Activated naive CD8-positive, alpha-beta T cell treated with anti-CD3 and anti-CD28 coated beads for 36 hours (primary cell): ENCODE measurements at places on chromosomes 1 and 21. TPM values are rescaled to one million over a fixed set of nuclear protein-coding genes. Genes with fewer than 3 reads are reported as not detected.

DNA sequence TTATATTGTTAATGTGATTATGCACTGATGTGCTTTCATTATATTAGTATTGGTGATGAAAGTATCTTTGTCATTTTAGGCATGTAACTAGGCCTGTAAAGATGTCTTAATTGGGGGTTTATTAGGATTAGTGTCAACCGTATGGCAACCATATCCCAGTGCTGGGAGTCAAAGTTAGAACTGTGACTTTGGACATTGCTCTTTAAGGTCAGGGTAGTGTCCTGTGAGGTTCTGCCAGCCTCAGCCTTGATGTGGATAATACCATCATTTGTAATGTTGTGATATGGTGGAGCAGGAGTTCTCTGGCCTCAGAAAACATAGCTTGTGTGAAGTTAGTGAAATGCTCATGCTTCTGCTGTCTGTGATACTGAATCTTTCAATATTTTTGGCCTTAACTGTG lies 59.4 kb downstream of the LAMC1 start:
- DNase-seq = no peak

DNA sequence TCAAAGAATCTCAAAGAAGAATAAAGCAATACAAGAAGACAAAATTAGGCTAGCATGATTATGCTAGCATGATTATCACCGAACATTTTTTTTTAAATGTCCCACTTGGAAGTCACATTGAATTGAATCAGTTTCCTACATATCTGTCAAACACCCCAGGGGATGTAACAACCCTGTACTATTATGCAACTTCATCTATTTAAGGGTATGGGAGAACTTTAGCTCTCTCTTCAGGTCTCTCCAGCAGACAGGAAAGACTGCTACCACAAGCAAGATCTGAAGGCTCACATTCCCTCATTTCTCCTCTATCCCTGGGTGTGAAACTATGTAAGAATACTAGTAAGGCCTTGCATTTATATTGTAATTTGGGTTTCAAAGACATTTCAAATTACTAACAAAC lies 52.8 kb downstream of the EDEM3 start:
- DNase-seq = no peak

DNA sequence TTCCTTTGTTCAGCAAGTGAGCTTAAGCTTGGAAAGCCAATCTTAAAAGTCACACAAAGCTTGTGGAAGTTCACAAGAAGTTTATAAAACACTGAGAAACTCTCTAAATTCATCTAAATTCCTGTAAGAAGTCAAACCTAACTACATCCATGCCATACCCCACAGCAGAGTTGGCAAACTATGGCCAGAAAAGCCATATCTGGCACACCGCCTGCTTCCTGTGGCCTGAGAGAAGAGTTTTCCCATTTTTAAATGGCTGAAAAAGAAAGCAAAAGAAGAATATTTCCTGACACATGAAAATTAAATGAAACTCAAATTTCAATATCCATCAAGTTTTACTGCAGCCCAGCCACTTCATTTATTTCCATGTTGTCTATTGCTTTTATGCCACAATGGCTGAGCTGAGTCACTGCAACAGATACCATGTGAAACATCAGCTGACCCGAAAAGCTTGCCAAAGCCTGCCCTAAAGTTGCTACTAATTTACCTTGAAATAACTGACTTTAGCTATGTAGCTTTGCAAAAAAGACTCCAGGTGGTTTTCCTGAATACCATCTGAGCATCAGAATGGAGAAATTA lies 237.1 kb downstream of the SLC45A1 start:
- no peak for DNase-seq

The RGS13 gene
- total RNA-seq = not detected

GRCh38 chr1:179910934-179911333 lies 28.8 kb downstream of the TOR1AIP1 start:
- DNase-seq = no peak

The S100A2 gene
- 0.60 TPM for total RNA-seq

DNA sequence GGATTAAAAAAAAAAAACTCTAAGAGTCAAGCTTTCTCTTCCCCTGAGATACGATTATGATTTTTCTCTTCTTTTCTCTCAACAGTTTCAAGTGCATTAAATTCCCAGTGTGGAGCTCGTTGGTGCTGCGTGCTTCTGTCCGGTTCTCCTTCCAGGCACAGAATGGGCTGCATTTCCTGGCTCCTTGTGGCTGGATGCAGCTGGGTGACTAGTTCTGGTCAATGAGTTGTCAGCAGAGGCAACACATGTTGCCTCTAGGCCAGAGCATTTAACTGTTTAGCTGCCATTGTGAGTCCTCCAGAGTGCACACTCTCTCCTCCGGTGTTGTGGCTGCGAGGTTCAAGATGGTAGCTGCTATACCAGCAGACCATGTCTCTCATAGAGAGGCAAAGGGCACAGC lies 312.9 kb downstream of the RRAGC start:
- DNase-seq = no peak

The SPRR2F gene
- total RNA-seq = not detected

DNA sequence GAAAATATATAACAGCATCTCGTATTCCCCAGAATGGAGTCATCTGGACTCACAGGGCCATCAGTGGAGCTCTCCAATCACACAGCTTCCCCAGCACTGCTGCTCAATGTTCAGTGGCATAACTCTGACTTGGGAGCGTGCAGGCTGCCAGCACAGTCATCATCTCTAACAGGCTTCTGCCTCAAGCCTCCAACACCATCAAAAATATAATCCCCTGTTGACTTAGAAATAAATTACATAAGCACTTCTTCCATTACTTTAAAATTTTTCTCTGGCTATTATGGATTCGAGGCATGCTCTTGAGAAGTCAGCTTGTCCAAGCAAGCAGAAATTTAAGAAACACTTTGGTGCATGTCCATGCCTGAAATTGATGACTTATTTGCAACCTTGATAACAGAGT lies 6.2 kb downstream of the DUSP23 start:
- no peak for DNase-seq

GRCh38 chr1:88878731-88879130 lies 12.6 kb downstream of the GTF2B start:
- no peak for DNase-seq

GRCh38 chr1:34984793-34985608 lies at the start of gene TMEM35B:
Gene TMEM35B (minus strand): TSS chr1:34985347. CDS start chr1:34985305, 42 bp downstream.
- DNase-seq = peak; percentile 82

The PDE9A gene
- total RNA-seq = 7.7 TPM

DNA sequence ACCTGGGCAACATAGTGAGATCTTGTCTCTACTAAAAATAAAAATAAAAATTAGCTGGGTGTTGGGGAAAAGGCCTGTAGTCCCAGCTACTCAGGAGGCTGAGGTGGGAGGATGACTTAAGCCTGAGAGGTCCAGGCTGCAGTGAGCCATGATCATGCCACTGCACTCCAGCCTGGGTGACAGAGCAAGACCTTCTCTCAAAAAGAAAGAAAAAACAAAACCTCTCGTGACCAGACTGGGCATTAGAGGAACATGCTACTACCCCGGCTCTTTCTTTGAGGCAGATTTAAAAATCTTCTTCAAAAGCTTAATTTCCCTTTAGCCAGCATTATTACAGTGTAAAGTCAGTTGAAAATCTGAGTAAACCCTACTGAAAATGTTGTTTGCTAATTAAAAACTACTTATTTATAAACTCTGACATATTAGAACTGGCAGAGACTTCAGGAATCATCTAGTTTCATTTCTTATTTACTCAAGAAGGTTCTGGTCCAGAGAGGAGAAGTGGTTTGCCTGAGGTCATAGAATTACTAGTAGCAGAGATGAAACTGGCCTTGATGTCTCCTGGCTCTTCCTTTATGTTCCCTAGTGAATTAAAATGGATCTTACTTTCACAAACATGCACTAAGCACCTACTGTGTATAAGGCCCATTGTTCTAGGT lies 11.6 kb upstream of the ELAVL4 start:
- no peak for DNase-seq

The ARV1 gene
- 24.2 TPM for total RNA-seq

- DNase-seq = no peak
These were observed 86.2 kb upstream of the ARHGAP29 start for GRCh38 chr1:94323311-94324177.

The ZNF648 gene
- not detected for total RNA-seq

DNA sequence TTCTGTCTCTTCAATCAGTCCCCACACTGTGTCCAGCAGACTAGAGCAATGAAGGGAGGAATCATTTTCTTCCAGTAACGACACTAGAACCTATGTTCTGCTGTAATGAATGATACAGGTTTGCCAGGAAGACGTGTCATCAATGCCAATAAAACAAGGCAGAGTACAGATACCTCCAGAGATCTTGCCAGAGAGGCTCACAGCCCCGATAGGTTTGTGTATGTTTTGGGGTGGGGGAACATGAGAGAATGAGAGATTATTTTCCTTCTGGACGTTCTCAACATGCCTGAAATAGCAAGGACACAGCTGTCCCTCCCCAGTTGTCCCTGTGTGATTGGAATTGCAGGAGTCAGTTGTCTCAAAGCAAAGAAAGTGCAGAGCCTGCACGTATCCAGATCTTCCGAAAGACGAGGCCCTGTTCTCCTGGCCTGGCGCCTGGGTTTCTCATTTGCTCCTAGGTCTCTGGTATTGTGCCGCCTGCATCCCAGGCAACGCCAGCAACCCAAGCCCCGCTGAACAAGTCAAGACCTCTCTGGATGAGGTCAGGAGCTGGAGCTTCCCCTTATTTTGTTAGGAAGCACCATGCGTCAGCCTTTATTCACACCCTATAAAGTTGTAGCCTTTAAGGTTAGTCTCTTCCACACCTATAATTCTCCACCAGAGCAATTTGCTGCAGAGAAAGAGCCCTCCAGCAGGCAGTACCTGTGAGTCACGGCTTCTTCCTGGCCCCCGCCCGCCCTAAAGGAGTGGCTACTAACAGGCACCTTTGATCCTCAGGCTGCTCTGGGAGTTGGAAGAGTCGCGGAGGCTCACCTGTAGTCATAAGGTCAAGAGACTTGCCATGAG lies 130.5 kb downstream of the TOMM20 start:
- DNase-seq = no peak

- peak; percentile 36 for DNase-seq
These were observed 57.9 kb upstream of the S1PR1 start for GRCh38 chr1:101178688-101179491.

- DNase-seq = no peak
These were observed 32.9 kb downstream of the MEGF6 start for GRCh38 chr1:3578433-3578805.

The SPRR1B gene
- not detected for total RNA-seq

DNA sequence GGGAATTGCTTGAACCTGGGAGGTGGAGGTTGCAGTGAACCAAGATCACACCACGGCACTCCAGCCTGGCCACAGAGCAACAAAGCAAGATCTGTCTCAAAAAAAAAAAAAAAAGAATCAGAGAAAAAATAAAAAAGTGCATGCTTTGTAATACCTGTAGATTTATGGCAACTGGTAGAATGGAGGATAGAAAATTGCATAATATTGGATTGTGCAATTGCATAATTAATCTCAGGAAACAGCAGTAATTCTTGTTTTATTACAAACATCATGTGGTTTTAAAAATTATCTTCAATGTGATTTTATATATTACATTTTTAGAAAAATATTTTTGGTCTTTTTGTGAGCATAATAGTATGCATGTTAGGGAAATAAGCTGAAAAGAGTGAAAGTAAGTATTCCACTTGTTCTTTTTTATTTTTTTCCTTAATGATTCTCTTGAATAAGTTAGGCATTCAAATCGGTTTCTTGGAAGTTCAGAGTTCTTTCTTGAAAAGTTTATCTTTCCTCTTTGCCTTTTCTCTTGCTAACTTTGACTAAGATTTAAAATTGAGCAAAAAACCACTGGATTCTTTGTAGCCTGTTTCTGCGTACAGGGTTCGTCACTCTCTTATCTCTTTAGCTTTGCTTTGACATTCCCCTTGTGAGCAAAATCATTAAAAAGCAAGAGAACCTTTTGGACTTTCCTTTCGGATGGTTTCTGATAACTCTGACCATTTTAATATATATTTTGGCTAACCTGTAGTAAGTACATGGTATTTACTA lies 127.5 kb upstream of the ADAMTS5 start:
- no peak for DNase-seq

DNA sequence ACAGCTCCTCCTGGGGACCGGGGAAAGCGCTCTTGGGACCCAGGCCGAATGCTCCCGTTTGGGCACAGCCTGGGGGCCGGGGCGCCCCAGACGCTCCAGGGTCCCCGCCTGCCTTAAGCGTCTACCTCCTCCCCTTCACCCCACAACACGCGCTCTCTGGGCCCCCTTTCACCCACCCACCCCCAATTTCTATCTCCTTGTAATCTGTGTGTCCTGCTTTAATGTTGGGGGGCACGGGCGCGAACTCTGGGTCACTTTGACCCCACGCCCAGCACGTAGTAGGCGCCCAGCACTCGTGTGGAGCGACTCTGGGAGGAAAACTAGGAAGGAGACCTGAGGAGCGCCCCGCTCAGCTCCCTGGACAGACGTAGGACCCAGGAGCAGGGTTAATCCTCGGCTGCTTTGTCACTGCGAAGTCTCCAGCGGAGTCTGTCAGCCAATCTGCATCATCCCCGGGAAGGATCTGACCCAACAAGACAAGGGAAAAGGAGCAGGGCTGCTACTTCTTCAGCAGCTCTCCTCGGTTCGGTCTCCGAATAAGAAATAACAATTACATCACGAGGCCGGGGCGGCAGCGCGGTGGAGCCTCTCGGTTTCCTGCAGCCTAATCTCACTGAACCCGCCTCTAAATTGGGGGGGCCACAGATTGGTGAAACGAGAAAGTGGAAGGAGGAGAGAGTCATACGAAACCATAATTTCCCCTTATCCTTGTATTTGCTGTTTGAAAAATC lies 757 bp upstream of the NRIP1 start:
- peak; percentile 77 for DNase-seq

- DNase-seq = peak; percentile 6
These were observed 1.1 kb downstream of the WARS2 start for GRCh38 chr1:119139403-119139802.

DNA sequence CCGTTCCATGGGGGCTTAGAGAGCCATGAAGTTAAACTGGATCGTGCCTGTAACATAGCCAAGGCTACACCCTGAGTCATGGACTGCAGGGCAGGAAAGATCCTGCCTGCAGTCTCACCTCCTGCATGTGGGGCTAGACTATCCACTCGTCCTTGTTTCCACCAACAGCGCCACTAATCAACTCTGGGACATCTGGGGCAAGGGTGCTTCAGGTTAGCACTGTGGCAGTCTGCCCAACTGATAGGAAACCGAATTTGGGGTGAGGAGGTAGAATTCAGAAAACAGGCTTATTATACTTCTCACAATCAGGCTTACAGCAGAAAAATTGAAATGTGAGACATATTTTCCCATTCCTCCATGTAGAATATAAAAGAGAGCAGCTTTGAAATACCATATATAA lies 85.2 kb upstream of the ADAM30 start:
- DNase-seq = no peak

GRCh38 chr1:6246497-6247467 lies 2.8 kb downstream of the HES3 start:
- DNase-seq = peak; percentile 82

The GRIK3 gene
- not detected for total RNA-seq

GRCh38 chr1:89779151-89779940 lies 41.5 kb upstream of the LRRC8D start:
- no peak for DNase-seq

The OR2L8 gene
- not detected for total RNA-seq

The MYOC gene
- not detected for total RNA-seq

The PGLYRP4 gene
- not detected for total RNA-seq

The LCE2C gene
- not detected for total RNA-seq

The CFHR2 gene
- total RNA-seq = not detected

GRCh38 chr1:221900678-221901077 lies 158.8 kb upstream of the DUSP10 start:
- no peak for DNase-seq

- DNase-seq = no peak
These were observed 21.0 kb downstream of the YIPF1 start for GRCh38 chr1:53868565-53868964.
